IPS-NIHi11 (cell line): ENCODE measurements at places on chromosomes 6 and 20.

DNA sequence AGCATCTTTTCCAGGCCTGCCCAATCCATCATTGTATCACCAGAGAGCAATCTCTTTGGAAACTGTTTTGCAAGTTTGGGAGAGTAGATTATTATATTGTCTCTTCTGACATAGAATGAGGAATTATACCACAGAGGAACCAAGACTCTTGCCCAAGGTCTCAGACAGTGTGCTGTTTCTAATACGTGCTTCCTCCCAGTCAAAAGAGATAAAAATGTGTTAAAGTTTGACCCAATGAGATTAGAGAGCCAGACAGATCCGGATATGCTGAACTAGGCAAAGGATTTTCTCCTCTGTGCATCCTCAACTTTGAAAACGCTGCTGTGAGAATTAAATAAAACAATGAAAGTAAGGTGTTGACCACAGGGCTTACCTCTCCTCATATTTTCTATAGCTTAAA lies 18.6 kb upstream of the NT5E start:
- no peak for DNase-seq

DNA sequence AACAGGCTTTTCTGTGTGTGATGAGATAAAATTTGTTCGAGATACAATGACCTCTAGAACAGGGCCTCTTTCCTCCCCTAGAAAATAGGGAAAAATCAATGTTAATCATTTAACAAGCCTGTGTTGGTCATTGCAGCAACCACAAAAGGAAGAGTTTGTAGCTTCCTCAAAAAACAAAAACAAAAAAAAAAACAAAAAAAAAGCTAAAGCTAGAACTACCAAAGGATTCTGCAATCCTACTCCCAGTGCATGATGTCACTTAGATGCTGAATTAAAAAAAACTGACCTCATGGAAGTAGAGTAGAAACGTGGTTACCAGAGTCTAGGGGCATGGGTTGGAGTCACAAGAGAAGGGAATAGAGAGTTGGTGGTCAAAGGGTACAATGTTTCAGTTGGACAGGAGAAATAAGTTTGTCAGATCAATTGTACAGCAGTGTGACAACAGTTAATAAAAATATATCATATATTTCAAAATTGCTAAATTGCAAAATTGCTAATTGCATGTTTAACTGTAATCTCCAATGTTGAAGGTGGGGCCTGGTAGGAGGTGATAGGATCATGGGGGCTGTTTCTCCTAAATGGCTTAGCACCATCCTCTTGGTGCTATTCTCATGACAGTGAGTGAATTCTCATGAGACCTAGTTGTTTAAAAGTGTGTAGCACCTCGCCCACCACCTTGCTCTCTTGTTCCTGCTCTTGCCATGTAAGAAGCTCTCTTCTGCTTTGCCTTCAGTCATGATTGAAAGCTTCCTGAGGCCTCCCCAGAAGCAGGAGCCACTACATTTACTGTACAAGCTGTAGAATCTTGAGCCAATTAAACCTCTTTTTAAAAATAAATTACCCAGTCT lies 163.4 kb upstream of the SIM1 start:
- no peak for DNase-seq

GRCh38 chr6:170143401-170144150 lies 147.3 kb downstream of the DLL1 start:
- no peak for DNase-seq

DNA sequence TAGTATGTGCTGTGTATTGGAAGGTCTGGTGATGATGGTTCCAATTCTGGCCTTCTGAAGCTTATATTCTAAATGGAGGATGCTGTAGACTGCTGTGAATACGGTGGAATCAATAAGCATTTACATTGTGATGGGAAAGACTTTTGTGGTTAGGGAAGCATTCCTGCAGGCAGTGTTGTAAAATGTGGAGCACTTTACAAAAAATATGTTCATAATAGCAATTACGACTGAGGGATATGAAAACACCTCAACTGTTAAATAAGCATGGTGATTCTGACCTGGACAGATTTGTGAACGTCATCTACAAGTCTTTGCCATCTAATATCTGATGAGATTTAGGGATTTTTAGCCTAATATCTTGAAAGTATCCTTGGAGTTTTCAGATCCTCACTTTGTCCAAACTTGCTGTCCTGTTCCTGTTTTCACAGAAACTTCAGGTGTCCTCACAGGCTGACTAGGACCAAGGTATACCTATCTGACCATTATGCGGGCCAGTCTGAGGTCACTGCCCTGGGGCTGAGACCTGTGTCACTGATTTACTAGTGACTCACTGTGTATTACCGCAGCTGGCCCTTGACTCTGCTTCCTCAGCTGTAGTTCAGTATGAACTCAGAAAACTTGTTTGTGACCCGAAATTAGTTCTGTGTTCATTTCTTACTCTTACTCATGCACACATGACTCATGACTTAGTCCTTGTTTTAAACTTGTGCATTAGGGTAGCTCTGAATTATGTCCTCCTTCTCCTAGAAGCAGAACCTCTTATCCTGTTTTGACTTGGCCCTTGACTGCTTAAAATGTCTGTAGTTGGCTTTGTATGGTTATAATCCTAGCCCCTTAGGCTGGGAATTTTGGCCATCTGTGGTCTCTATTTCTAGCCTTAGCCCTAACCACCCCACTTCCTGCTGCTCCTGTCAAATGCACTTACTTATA lies 343.0 kb downstream of the CDKAL1 start:
- DNase-seq = no peak

GRCh38 chr6:133160536-133160935 lies 80.6 kb upstream of the EYA4 start:
- no peak for DNase-seq

GRCh38 chr6:3206339-3207015 lies 21.0 kb downstream of the TUBB2B start:
- DNase-seq = no peak

GRCh38 chr6:122996794-122997505 lies 915 bp downstream of the CLVS2 start:
- no peak for DNase-seq

- no peak for DNase-seq
Observed at GRCh38 chr6:155400654-155400965, 55.0 kb downstream of the NOX3 start.

- no peak for DNase-seq
Observed at GRCh38 chr6:19665613-19665909, 171.6 kb upstream of the ID4 start.

DNA sequence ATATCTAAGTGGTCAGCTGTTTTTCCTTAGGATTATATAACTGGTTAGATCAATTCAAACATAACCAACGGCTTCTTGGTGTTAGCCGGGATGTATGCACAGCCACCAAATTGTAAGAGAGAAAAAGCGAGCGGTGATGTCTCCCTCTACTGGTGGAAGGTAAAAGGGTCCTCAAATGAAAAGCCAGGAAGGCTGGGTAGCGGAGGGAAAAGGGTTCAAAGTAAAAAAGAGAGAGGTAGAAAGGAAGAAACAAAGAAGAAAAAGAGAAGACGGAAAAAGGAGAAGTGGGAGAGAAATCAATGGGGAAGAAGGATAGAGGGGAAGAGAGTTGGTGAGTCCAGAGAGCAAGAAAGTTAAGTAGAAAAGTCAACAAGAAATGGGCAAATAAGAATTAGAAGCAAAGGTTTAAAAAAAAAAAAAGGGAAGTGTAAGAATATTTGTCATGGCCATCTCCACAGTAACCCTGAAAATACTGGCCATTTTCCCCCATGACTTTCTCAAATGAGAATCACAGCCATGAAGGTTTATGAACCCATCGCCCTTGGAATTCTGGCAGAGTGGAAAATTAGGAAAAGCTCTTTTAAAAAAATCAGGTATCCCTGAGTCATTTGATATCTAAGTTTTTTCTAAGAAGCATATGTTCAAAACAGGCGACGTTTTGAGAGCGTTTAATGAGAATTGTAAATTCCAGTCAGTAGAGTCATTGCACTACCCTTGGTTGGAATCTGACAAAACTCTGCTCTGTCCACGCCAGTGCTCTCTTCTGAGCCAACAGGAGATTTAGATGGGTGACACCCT lies 155.6 kb upstream of the SNX9 start:
- DNase-seq = peak; percentile 88

DNA sequence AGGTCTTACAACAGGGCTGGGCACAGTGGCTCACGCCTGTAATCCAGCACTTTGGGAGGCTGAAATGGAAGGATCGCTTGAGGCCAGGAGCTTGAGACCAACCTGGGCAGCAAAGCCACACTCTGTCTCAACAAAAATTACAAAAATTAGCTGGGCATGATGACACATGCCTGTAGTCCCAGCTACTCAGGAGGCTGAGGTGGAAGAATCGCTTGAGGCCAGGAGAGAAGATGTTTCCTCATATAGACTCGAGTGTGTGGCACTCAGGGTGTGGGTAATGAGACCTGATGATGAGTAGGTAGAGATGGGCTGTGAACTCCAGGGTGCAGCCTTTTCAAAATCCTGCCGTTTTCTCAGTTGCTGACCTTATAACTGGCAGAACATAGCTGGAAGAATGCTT lies 125.3 kb upstream of the FOXO3 start:
- DNase-seq = no peak

- DNase-seq = no peak
Observed at GRCh38 chr20:46948081-46948480, 53.4 kb downstream of the EYA2 start.

DNA sequence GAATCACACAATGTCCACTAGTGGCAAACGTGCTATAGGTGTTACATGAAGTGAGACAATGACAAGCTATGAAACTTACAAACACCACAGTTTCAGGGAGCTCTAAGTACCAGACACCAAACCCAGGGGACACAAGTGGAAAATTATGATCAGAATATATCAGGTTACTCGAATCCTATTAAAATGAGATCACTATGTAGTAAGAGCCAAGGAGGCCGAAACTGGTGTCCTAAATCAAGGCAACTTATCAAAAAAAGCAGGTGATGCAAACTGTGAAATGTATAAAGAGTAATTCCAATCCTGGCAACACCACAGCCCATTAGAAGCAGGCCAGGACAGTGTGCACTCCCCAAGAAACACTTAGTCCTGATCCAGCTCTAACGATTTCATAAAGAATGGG lies 100.3 kb downstream of the ARHGAP18 start:
- DNase-seq = no peak

GRCh38 chr20:8756410-8756809 lies 312.5 kb upstream of the PLCB4 start:
- no peak for DNase-seq

- DNase-seq = peak; percentile 80
Observed at GRCh38 chr20:61933951-61934715, 131.5 kb downstream of the TAF4 start.

GRCh38 chr6:96450770-96451130 lies 70.9 kb upstream of the UFL1 start:
- no peak for DNase-seq

DNA sequence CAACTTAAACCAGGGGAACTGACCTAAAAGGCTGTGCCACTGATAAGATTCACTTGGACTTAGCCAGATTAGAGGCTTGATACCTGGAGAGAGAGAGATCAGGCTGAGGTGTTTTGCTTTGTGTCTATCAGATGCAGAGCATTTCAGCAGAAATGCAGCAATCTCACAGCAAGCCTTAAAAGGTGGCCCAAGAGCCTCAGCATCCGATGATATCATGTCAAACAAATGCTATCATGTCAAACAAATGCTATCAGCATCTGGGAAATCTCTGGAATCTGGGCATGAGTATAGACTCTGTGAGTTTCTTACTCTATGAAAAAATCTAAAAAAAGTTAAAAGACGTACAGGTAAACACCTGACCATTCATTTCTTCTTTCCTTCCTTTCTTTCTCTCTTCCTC lies 718.9 kb downstream of the EYS start:
- no peak for DNase-seq

- DNase-seq = no peak
Observed at GRCh38 chr20:49821870-49822331, 9.3 kb downstream of the SLC9A8 start.

DNA sequence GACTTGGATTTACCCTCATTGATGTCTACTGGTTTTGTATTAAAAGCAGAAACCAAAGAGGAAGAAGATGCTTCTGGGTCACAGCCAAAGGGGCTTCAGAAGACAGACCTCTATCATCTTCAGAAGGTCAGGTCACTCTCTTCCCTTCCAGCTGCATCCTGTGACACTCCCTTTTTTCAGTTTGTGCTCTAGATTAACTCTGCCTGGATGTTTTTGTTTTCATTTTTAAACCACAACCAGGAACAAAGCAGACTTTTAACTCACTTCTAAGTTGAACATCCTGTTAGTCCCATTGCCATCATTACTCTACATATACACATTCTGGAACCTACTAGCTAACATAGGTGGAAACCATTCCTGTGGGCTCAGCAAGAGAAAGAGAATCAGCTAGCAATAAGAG lies 45.2 kb downstream of the AKIRIN2 start:
- no peak for DNase-seq

GRCh38 chr6:110246900-110247546 lies 66.8 kb downstream of the CDC40 start:
- DNase-seq = no peak

DNA sequence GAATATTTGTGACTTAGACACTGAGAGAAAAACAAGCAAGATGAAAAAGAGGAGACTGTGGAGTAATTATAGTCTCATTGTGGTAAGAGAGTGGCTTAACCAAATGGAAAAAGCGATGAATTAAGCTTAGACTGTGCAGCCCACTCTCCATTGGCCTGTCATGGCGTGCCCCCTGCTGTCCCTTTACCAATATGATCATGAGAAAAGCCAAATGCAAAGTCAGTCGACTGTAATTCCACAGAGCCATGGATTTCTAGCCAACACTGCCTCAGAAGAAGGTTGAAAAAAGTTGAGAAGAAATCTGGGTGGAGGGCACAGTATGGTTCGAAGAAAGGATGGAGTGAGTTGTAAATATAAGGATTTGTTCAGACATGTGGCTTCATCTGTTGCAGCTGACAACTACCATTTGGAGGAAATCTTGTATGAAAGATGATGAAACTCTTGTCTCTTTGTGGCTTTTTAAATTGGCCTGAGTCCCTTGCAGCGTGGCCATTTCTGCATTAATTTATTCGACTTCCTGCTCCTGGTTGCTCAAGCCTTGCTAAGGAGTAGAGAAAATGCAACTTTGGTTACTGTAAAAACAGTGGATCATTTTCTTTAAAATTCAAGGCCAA lies 251.4 kb downstream of the DOK5 start:
- DNase-seq = no peak

GRCh38 chr6:66094615-66095014 lies 387.6 kb upstream of the EYS start:
- DNase-seq = no peak
